ENCODE measurements at places on chromosomes 3 and 15.

DNA sequence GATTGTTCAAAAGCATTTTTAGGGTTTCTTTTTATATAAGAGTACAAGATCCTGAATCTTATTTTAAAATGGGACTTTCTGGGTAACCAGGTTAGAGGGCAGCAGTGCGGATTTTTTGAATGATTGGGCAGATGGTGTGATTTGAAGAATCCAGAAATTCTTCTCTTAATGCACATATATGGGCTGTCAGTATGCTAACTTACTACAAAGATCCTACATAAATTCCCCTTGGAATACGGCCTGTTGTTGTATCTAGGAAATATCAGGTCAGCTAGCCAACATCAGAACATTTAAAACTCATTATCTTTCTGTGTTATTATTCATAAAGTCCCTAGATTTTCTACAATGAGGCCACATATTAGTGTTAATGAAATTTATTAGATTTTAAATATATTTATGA lies 229.6 kb upstream of the TPRG1 start:
- no peak for DNase-seq

DNA sequence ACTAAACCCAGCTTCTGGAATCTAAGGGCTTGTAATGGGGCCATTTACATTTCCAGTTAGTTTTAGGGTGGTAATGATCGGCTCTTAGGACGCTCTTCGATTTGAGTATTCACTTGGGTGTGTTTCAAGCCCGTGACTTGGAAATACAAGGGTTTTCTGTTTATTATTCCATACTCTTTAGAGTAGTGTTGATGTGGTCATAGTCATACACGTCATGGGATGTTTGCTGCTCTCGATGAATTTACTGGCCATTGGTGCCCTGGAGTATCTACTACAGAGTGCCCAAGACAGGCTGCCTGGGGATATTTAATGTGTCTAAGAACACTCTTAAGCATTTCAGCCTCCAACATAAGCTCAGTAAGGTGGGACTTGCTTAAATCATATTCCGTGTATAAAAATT lies 64.1 kb downstream of the PTPRG start:
- no peak for DNase-seq

- no peak for DNase-seq
These were observed 20.0 kb upstream of the TRANK1 start for GRCh38 chr3:36964817-36965216.

GRCh38 chr3:189513281-189514117 lies 117.7 kb upstream of the TP63 start:
- DNase-seq: no peak

- DNase-seq: no peak
These were observed 3.0 kb upstream of the SOX14 start for GRCh38 chr3:137761099-137761562.

GRCh38 chr15:37979671-37980409 lies 45.4 kb downstream of the TMCO5A start:
- DNase-seq: no peak

- DNase-seq: no peak
These were observed 33.6 kb downstream of the PARP14 start for GRCh38 chr3:122714273-122714672.
